Stimulated activated CD4-positive, alpha-beta T cell treated with anti-CD3 and anti-CD28 coated beads, Interleukin-1b, Interleukin-23, amount 100 ng/mL, for 48 hours (primary cell): ENCODE measurements at places on chromosomes 7 and 10.

- no peak for DNase-seq
Measured at GRCh38 chr10:34885898-34886297, 70.8 kb upstream of the PARD3 start.

DNA sequence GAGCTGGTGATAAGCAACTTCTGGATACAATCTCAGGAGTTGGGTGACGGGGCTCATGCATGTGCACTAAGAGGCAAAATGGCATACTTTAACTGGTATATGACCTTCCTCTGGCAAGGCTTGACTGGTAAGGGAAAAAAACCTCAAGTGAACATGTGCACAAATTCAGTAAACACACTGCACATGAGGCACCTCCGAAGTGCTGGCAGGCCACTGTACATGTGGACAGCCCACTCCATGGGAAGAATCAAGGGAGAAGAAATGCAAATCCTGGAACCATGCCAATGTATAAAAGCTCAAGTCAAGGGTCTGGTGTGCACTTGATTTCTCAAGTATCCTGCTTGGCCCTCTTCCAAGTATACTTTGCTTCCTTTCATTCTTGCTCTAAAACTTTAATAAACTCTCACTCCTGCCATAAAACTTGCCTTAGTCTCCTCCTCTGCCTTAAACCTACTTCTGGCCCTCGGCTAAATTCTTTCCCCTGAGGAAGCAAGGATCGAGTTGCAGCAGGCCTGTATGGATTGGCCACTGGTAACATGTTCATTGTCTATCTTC, 167.2 kb downstream of the RAMP3 start:
- no peak for DNase-seq

GRCh38 chr10:108147346-108147745, 982.8 kb upstream of the SORCS1 start:
- DNase-seq, result no peak

DNA sequence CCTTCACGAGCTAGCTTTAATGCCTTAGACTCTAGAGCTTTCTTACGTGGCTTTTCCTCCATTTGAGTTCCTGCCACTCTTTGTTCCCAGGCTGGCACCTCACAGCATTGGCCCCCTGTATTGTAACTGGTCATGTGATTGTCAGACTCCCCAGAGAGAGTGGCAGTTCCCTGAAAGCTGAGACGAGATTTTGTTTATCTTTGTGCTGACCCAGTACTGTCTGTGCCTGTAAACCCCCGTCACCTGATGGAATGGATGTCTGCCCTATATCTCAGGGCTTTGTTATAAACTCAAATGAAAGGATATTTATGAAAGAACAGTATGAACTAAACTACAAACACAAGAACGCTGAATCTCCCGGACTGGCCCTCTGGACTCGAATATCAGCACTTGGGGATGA, 13.0 kb downstream of the NOBOX start:
- no peak for DNase-seq

- peak; percentile 48 for DNase-seq
Measured at GRCh38 chr10:75211007-75211691, 553 bp downstream of the VDAC2 start.

GRCh38 chr7:49376817-49377375, 396.5 kb upstream of the VWC2 start:
- DNase-seq, result no peak

GRCh38 chr7:158369866-158370265, 217.8 kb downstream of the PTPRN2 start:
- DNase-seq, result no peak

GRCh38 chr10:13845897-13846296, 259.1 kb downstream of the PRPF18 start:
- DNase-seq, result no peak

DNA sequence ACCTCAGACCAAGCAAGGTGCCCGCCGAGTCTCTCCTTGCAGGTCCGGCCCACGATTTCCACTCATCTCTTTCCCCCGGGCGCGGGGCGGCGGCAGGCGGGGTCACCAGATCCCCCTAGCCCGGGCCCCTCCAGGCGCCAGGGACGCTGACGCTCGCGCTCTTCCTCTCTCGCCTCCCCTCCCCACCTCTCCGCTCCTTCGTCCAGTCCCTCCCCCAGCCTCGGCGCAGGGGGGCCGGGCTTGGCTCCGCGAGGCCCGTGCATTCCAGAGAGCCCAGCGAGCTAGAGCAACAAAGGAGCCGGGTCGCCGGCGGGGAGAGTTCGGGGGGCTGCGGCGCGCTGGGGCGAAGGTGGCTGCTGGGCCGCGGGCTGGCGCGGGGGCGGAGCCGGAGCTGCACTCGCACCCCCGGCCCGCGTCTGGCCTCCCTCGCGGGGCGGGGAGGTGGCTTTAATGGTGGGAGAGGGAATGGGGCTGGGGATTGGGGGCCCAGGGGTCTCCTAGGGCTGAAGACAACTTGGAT, at the start of gene SMO:
Gene SMO (plus strand): TSS at position 262 of the 520 bp plus-strand sequence. CDS start 519 bp downstream, outside the sequence.
- DNase-seq, result no peak

GRCh38 chr7:158544708-158545107, 42.9 kb downstream of the PTPRN2 start:
- DNase-seq, result no peak

DNA sequence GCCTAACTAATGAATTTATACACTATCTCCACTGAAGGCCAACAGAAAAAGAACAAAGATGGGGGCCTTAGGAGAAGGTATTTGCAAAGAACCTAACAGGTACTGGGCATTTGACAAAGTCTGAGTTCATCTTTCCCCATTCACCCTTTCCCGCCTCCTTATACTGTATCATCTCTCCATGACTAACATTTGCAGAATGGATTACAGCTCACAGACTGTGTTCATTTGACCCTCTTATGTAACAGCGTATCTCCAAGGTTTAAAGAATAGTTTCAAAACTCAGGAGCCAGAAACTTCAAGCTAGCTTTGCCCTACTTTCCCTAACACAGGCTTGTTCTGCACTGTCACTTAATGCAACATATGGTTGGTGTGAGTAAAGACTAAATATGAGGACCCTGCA, 238.7 kb upstream of the CELF2 start:
- DNase-seq, result no peak

DNA sequence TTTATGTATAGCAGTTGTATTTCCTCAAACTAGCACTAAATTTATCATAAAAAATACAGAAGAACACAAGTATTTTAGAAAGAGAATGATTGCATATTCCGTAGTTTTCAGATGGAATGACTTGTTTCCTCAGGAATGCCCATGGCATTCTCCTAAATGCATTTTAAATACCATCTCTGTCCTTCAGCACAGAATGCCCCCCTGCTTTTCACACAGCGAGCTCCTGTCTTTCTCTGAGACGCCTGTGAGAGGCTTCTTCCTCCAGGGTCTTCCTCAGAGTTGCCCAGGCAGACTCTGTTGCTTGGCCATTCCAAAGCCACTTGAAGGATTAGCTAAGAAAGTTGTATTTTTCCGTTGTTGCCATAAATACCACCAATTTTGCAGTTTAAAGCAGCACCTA, 10.1 kb downstream of the LANCL2 start:
- no peak for DNase-seq

- no peak for DNase-seq
Measured at GRCh38 chr10:73501651-73502050, 5.8 kb upstream of the PPP3CB start.

DNA sequence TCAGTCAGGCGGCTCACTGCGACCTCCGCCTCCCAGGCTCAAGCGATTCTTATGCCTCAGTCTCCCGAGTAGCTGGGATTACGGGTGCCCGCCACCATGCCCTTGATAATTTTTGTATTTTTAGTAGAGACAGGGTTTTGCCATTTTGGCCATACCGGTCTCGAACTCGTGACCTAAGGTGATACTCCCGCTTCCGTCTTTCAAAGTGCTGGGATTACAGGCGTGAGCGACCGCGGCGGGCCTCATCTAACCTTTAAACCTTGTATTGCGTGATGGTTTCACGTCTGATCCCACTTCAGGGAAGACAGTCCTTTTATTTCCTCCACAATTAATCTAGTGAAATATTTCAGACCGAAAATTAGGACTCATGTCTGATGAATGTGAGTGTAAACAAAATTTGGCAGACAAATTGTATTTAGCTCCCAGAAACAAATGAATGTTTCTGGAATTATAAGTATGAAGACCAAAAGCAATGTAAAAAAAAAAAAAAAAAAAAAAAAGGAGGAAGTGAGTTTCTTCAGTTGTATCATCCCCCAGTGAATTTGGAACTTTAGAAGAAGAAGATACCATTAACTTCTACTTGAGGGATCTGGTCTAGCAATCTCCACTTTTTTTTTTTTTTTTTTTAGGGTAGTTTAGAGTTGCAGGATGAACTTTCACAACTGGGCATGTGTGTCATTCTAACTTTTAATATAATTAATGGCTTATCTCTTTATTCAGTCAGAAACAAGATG, 1.6 kb downstream of the NUP42 start:
- no peak for DNase-seq

GRCh38 chr10:99708428-99709012, 23.4 kb downstream of the COX15 start:
- DNase-seq, result no peak

GRCh38 chr10:115981081-115981480, 291.9 kb downstream of the GFRA1 start:
- no peak for DNase-seq

GRCh38 chr7:71140264-71140663, 8.3 kb downstream of the GALNT17 start:
- no peak for DNase-seq

GRCh38 chr10:24465124-24465874, 256.4 kb downstream of the KIAA1217 start:
- DNase-seq, result no peak

DNA sequence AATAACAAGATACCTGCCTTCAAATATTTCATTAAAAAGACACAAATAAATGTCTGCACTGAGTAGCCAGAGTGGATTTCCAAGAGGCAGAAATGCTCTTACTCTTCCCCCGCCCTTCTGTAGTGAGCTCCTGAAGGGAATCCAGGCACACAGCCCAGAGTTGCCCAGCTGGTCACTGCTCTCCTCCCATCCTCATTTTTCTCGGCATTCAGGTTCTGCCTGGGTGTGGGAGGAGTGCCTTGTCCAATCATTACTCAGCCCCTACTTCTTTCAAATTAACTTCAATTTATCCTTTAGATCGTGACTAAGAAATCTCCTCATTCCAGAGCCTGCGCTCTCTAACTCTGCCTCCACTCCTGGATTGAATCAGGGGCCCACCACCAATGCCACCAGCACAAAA, 12.2 kb downstream of the CCDC6 start:
- DNase-seq, result no peak

DNA sequence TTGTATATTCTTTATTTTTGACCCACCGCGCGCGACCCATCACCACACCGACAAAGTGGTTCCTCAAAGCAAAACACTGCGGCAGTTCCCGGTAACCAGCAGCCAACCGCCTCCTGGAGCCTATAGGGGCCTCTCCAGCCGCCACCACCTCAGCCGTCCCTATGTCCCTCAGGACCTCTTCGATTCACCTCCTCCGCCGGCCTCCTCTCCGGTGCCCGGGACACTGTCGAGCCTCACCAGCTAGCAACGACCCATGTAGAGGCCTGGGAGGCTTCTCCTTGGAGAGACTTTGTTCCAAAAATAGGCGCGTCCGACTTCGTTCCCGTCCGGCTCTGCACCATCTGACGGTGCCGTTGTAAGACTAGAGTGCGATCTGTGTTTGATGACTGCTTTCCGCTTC, 158.8 kb downstream of the HGF start:
- no peak for DNase-seq

- DNase-seq, result no peak
Measured at GRCh38 chr10:125296598-125296997, 136.2 kb upstream of the CTBP2 start.

- DNase-seq, result peak; percentile 43
Measured at GRCh38 chr10:3652886-3653285, 132.1 kb downstream of the KLF6 start.

GRCh38 chr10:81724431-81724830, 150.6 kb upstream of the NRG3 start:
- DNase-seq, result no peak

DNA sequence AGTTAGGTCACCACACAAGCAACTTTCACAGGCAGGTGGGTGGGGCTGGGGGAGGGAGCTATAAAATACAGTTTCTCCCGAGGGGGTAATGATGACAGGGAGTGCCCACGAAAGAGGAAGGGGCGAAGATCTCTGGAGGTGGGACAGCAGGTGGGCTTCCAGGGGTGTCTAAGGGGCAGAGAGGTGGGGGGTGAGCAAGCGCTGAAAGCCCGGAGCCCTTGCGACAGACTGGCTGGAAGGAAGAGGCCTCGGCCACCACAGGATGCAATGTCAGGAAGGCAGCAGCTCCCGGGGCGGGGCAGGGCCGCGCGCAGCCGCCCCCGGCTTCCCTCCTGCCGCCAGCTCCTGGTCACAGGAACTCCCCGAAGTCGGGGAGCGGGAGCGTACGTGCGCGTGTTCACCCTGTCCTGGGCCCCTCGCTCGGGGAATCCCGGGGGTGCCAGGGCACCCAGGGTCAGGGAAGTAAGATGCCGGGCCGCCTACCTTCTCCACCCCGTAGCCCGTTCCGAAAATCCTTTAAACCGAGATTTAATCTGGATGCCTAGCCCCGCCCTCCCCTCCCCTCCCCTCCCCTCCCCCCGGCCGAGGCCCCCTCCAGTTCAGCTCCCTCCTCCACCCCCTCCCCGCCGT, 105.2 kb upstream of the PPIF start:
- peak; percentile 76 for DNase-seq

DNA sequence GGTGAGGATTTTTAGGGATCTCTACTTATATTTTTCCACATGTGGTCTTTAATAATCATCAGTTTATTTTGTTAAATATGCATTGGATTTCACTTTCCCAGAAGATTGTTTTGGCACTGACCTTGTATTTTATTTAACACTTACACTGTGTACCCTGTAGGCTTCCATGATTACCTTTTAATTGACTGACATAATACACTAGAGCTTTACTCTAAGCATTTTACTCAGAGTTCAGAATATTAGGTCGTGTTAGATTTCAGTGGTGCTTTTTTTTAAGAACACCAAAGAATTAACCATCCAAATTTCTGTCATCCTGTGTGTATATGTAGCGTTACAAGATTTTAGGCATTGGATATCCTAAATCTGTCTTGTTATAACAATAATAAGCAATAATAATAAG, 23.1 kb downstream of the CASD1 start:
- DNase-seq, result no peak

DNA sequence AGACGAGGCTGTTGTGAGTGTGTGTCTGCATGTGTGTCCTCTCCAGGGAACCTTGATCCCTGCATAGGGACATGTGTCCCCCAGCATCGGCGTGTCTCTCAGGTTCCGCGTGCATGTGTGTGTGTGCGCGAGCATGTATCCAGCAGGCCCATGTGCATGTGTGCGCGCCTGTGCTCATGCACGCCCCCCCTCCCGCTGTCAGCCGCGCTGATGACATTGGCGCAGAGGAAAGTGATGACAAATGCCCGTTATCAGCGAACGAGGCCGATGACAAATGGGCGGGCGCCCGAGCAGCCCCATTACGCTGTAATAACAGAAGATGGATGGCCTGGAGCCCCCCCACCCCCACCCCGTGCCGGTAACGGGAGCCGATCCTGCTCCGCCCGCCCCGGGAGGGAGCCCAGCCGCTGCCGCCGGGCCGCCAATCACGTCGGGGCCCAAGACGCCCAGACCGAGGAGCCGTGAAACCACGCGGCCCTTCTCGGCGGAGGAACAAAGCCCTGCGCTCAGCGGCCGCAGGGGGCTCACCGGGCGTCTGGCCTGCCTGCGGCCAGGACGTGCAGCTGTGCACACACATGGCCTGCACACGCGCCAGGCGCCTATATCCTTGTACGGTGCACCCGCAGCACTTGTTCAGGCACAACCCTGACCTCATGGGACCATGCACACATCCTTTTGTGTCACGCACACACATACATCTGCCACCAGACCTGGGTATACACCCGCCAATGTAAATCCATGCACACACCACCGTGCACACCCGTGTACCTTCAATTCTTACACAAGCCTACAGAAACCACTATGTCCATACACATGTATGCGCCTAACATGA, 21.5 kb downstream of the POLL start:
- DNase-seq, result peak; percentile 27

GRCh38 chr10:33773253-33773573, 438.7 kb upstream of the NRP1 start:
- DNase-seq, result no peak
